ENCODE measurements at places on chromosomes 12 and 14.

- no peaks in the 10 kb centered on the region for H3K36me3 ChIP-seq
- H3K4me1 ChIP-seq: no peaks in the 10 kb centered on the region
- H3K4me3 ChIP-seq: no peak overlapping the region
- H3K27me3 ChIP-seq: no peaks in the 10 kb centered on the region
These were observed 123.4 kb downstream of the SLC6A15 start for GRCh38 chr12:84789184-84789583.

DNA sequence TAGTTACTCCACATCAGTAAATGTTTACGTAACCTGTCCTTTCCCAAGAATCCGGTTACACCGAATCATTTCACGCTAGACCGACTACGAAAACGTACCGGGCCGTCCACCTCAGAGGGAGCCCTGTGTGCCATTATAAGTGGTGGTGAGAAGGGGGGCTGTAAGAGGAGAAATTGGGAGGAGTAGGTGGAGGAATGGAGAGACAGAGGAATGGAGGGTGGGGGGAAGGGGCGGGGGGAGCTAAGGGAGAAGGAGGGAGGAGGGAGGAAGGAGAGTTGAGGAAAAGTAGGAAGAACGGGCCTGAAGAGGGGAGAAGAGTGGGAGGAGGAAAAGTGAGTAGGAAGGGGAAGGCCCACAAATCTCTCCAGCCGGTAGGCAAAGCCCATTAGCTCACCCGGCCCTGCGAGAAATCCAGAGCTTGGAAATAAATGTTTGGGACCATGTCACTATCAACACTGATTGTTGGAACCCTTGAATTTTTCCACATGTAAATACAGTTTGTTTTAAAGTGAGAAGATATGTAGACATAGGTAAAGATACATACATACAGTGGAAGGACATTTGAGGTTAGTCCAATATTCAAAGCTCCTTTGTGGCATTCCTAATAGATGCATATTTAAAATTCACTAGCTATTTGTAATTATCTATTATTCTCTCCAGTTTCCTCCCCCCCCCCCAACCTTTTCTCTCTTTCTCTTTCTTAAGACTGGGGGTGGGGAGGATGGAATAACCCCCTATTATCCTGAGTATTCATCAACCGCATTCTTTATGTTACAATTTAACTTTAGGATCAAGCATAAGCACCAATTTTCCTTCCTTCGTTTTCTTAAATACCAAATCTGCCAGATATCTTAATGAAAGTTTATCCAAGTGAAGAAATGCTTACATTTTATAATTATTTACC is 2.1 kb upstream of the FOXG1 start:
- H3K36me3 ChIP-seq: no peaks in the 10 kb centered on the region
- peaks cover 10% of the 10 kb centered on the region for H3K4me1 ChIP-seq
- no peak for DNase-seq
- H3K4me3 ChIP-seq: no peak overlapping the region
- no peak overlapping the region for H3K27ac ChIP-seq
- H3K27me3 ChIP-seq: peaks cover 64% of the 10 kb centered on the region

GRCh38 chr12:114949058-114949820 is 265.3 kb upstream of the TBX3 start:
- H3K4me3 ChIP-seq: no peak overlapping the region
- H3K27ac ChIP-seq: no peak overlapping the region
- H3K36me3 ChIP-seq: no peaks in the 10 kb centered on the region

- H3K27me3 ChIP-seq: peaks cover 26% of the 10 kb centered on the region
- H3K4me1 ChIP-seq: no peaks in the 10 kb centered on the region
- no peak overlapping the region for H3K27ac ChIP-seq
These were observed 536 bp upstream of the TUNAR start for GRCh38 chr14:95875831-95876760.

GRCh38 chr14:72524295-72524629 is 369.6 kb downstream of the DPF3 start:
- no peak for DNase-seq
- no peaks in the 10 kb centered on the region for H3K27me3 ChIP-seq
- H3K36me3 ChIP-seq: no peaks in the 10 kb centered on the region
- H3K4me1 ChIP-seq: peaks cover 18% of the 10 kb centered on the region

- H3K4me1 ChIP-seq: no peaks in the 10 kb centered on the region
- H3K27ac ChIP-seq: no peak overlapping the region
- H3K27me3 ChIP-seq: no peaks in the 10 kb centered on the region
- no peak for DNase-seq
- H3K36me3 ChIP-seq: no peaks in the 10 kb centered on the region
- H3K4me3 ChIP-seq: no peak overlapping the region
These were observed 77.4 kb downstream of the SCARB1 start for GRCh38 chr12:124786061-124786964.

- no peaks in the 10 kb centered on the region for H3K36me3 ChIP-seq
- H3K4me1 ChIP-seq: no peaks in the 10 kb centered on the region
- H3K4me3 ChIP-seq: no peak overlapping the region
- H3K27me3 ChIP-seq: no peaks in the 10 kb centered on the region
- no peak overlapping the region for H3K27ac ChIP-seq
These were observed 233.3 kb upstream of the FLRT2 start for GRCh38 chr14:85296456-85297210.

- H3K4me1 ChIP-seq: no peaks in the 10 kb centered on the region
- H3K27me3 ChIP-seq: no peaks in the 10 kb centered on the region
- H3K27ac ChIP-seq: no peak overlapping the region
These were observed 85.6 kb upstream of the TMCC3 start for GRCh38 chr12:94736004-94736403.

GRCh38 chr12:85755760-85756159 is 80.4 kb downstream of the RASSF9 start:
- no peak for DNase-seq
- H3K27ac ChIP-seq: no peak overlapping the region
- no peaks in the 10 kb centered on the region for H3K27me3 ChIP-seq
- H3K4me3 ChIP-seq: no peak overlapping the region
- no peaks in the 10 kb centered on the region for H3K36me3 ChIP-seq
- H3K4me1 ChIP-seq: no peaks in the 10 kb centered on the region

DNA sequence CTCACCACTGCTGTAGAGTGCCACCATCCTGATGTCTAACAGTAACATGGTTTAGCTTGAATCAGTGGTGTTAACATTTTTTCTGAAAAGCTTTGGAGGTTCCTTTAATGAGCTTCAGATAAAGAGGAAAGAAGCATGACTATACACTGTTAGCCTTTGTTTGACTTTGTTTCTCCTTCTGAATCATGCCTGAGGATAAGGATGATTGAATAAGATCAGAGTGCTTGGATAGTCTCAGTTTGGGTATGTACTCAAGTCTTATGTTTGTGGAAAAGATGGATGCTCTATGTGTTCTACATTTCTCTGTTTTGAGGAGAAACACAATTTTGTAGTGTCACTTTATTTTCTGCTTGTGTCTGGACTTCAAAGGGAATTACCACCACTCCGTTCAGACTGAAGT is 42.0 kb downstream of the GPATCH2L start:
- H3K4me1 ChIP-seq: no peaks in the 10 kb centered on the region
- no peak for DNase-seq
- H3K27me3 ChIP-seq: no peaks in the 10 kb centered on the region
- H3K36me3 ChIP-seq: peaks cover 81% of the 10 kb centered on the region
- no peak overlapping the region for H3K27ac ChIP-seq
- no peak overlapping the region for H3K4me3 ChIP-seq

GRCh38 chr14:45610318-45610717 is 357.3 kb upstream of the MIS18BP1 start:
- DNase-seq: no peak
- no peaks in the 10 kb centered on the region for H3K36me3 ChIP-seq
- no peaks in the 10 kb centered on the region for H3K27me3 ChIP-seq
- H3K4me1 ChIP-seq: no peaks in the 10 kb centered on the region
- no peak overlapping the region for H3K27ac ChIP-seq
- H3K4me3 ChIP-seq: no peak overlapping the region

GRCh38 chr12:104340925-104341611 is 37.5 kb downstream of the EID3 start:
- no peaks in the 10 kb centered on the region for H3K4me1 ChIP-seq
- H3K4me3 ChIP-seq: no peak overlapping the region
- no peak overlapping the region for H3K27ac ChIP-seq
- H3K36me3 ChIP-seq: peaks cover 75% of the 10 kb centered on the region
- no peaks in the 10 kb centered on the region for H3K27me3 ChIP-seq
- no peak for DNase-seq

DNA sequence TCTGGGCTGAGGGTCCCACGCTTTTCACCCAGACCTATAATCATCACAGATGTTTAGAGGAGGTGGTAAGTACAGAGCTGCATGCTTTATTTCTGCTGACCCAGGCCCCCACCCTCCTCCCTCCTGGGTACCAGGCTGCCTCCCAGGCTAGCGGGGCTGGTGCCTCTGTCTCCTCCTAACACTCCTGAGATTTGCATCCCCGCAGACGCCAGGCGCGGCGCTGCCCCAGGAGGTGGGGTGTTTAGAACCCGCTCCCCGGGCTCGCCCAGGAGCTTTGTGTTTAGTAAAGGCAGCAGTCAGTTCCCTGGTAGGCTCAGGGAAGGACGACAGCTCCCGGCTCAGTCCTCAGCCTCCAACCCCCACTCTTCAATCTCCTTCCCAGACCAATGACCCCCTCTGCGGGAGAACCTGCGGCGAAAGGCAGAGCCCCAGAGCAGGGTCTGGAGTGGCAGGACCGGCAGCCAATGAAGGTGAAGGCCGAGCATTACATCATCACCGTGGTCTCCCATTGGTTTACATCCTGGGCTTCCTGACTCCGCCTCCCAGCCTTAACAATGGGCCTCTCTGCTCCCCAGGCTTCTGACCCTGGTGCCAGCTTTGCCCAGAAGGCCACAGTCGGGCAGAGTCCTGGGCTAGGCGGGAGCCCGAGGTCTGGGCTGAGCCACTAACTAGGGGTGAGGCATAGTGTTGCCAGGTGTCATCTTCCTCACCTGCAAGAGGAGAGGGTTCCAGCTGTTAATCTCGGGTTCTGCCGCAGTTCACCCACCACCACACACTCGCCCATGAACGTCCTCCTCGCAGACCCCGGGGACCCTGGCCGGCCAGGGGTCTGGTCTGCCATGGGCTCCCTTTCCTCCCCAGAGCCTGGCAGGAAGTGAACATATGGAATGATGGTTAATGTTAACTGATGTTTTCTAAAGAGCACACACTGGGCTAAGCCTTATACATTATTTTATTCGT is 57.5 kb downstream of the CALM1 start:
- peaks cover 13% of the 10 kb centered on the region for H3K4me1 ChIP-seq
- DNase-seq: no peak

DNA sequence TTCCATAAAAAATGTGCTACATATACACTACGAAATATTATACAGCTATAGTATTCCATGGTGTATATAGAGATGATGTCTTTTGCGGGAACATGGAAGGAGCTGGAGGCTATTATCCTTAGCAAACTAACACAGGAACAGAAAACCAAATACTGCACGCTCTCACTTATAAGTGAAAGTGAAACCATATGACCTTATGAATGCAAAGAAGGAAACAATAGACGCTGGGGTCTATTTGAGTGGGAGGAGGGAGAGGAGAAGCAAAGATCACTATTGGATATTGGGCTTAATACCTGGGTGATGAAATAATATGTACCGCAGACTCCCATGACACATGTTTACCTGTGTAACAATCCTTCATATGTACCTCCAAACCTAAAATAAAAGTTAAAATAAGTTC is 142.8 kb downstream of the LRFN5 start:
- H3K27ac ChIP-seq: no peak overlapping the region
- no peaks in the 10 kb centered on the region for H3K4me1 ChIP-seq
- peak overlapping the region; percentile 41 for H3K4me3 ChIP-seq
- no peaks in the 10 kb centered on the region for H3K27me3 ChIP-seq
- DNase-seq: peak; percentile 43
- no peaks in the 10 kb centered on the region for H3K36me3 ChIP-seq

DNA sequence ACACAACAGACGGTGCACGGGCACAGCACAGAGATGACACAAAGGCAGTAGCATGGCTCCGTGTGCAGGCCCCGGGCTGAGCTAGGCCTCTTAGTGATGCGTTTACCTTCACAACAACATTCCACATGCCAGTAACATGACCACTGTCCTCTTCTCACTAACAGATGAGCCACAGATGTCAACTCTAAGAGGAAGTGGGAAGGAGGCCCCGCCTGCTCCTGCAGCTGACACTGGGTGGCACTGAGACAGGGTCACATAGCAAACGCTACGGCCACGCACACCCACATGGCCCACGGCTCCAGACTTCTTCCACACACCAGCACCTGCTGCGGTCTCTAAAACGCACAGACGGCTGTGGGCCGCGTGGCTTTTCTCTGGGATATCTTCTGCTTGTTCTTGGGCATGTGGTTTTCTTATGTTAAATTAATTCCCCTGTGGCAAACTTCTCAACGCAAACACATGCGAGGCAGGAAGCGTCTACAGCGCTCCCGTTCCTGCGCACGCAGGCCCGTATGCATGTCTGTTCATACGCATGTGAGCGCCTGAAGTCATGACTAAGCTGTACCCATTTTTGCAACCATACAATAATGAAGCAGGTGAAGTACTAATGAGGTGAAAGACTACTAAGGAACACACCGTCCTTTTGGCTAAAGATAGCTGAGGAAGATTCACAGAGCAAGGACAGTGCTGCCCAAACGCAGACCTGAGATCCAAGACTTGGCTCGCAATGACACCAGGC is 26.8 kb downstream of the AMN start:
- H3K36me3 ChIP-seq: no peaks in the 10 kb centered on the region
- DNase-seq: peak; percentile 36
- H3K4me1 ChIP-seq: peaks cover 38% of the 10 kb centered on the region
- H3K27me3 ChIP-seq: no peaks in the 10 kb centered on the region

DNA sequence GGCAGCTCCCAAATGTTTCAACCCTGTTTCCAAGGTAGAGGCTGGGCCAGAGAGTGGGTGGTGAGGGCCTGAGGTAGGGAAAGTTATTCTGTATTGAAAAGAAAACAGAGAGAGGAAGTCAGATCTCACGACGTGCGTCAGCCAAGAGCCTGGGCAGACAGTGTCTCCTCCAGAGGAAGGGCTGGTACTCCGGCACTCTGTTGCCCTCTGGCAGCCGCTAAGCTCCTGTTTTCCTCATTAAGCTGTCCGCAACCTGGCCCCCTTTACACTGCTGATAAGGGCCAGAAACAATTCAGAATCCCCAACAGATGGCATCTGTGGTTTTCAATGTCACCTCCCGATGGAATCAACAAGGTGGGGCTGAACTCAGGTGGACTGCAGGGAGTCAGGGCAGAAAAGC is 26.0 kb upstream of the LTBP2 start:
- H3K4me1 ChIP-seq: no peaks in the 10 kb centered on the region
- H3K36me3 ChIP-seq: no peaks in the 10 kb centered on the region
- peak; percentile 28 for DNase-seq
- H3K27ac ChIP-seq: no peak overlapping the region

DNA sequence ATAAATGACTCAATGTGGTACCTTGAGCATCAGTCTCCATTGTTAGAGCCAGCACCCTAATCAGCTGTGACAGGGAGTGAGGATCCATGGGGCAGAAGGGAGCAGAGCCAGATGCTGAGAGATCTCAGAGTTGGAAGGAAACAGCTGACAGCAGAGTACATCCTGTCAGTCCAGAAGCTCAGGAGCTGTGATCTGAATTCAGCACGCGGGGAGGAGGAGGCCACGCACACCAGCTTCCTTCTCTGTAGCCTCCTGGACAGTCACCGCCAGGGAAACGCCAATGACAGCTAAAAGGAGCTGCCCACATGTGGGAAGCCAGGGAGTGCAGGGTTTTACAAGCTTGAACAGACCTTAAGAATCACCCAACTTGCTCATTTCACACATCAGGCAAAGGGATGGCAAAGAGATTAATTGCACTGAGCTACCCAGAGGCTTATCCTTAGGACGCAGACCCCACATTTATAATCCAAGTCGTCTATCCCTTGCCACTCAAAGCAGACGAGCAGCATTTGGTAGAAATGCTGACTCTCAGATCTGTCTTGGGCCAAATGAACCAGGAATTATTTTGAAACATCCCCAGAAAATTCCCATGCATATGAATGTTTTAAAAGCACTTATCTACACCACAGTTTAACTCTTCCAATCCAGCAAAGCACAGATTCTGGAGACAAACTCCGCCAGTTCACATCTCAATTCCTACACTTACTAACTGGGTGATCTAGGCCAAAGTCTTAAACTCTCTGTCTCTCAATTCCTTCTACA is 322.6 kb upstream of the TMTC1 start:
- no peaks in the 10 kb centered on the region for H3K4me1 ChIP-seq
- H3K27me3 ChIP-seq: no peaks in the 10 kb centered on the region
- no peak overlapping the region for H3K4me3 ChIP-seq
- DNase-seq: no peak
- no peaks in the 10 kb centered on the region for H3K36me3 ChIP-seq
- H3K27ac ChIP-seq: no peak overlapping the region
